ENCODE measurements at places on chromosomes 5 and 9. TPM values are rescaled to one million over a fixed set of nuclear protein-coding genes. Genes with fewer than 3 reads are reported as not detected.

DNA sequence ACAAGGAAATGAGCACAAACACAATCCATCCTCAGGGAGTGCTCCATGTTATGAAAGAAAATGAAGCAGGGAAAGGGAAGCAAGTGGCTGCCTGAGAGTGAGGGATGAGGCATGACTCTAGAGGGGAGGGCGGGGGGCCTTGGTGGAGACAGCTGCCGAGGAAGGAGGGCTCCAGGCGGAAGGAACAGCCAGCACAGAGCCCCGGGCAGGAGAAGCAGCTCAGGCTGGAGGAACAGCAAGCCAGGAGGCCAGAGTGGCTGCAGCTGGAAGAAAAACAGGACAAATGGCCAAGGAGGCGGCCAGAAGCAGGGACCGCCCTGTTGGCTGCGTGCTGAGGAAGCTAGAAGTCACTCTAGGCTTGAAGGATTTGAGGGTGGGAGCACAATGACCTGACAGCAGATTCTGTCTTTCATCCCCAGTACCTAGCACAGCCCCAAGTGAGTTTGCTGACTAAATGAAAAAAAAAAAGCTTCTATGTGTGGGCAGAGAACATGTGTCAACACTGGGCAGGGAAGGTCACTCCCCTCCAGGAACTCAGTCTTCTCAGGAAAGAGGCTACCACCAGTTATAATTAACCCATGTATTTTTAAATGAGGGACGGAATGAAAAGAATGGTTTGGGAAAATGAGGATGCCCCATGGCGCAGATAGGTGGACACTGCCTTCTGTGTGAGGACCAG lies 142.8 kb downstream of the DCP2 start:
- H3K36me3 ChIP-seq = no peaks in the 10 kb centered on the region
- no peaks in the 10 kb centered on the region for H3K4me1 ChIP-seq
- H3K27me3 ChIP-seq = no peaks in the 10 kb centered on the region
- H3K4me3 ChIP-seq = no peak overlapping the region

Gene SELENOP
- total RNA-seq = not detected

DNA sequence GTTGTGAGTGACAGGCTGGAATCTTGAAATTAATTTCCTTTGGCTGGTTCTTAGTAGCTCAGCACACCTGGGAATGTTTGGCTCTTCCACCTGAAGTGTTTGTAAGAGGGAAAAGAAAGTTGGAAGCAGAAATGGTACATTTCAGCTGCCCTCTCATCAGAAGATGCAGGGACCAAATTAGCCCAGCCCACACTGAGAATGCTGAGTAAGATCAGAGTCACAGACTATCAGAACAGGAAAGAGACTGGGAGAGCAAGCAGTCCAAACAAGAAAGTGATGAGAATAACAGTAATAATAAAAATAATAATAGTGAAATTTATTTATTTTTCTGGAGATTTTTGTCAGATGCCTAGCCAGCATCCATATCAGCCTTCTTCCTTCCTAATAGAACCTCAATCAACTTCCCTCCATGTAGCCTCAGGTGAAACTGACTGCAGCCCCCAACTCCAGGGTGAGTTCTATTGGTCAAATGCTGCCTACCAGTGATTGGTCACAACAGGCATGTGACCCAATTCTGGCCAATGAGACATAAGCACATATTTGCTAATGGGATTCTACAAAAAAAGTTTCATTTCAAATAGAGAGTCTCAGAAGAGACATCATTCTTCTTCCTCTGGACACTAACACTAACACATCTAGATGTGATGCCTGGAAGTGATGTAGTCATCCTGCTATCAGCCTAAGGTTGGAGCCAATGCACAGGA lies 31.2 kb upstream of the ADRA1B start:
- H3K27ac ChIP-seq = no peak overlapping the region
- DNase-seq = no peak
- no peak overlapping the region for H3K4me3 ChIP-seq
- H3K4me1 ChIP-seq = peaks cover 21% of the 10 kb centered on the region

Gene IL7R
- total RNA-seq = 86.6 TPM

Gene SPINK13
- total RNA-seq = not detected

GRCh38 chr9:84141741-84142370 lies 161.3 kb downstream of the RMI1 start:
- H3K27ac ChIP-seq = no peak overlapping the region
- 0 out of 2 replicates have a peak, but pooled peaks cover 6% of the 10 kb centered on the region for H3K27me3 ChIP-seq
- H3K4me3 ChIP-seq = no peak overlapping the region
- H3K36me3 ChIP-seq = no peaks in the 10 kb centered on the region
- no peak for DNase-seq
- H3K4me1 ChIP-seq = peaks cover 21% of the 10 kb centered on the region

- DNase-seq = no peak
- no peaks in the 10 kb centered on the region for H3K27me3 ChIP-seq
- H3K4me1 ChIP-seq = peaks cover 7% of the 10 kb centered on the region
- H3K27ac ChIP-seq = no peak overlapping the region
Observed at GRCh38 chr9:128153060-128153946, 4.0 kb downstream of the LCN2 start.

GRCh38 chr9:114276908-114277821 lies 45.7 kb upstream of the ORM1 start:
- peak; percentile 89 for DNase-seq
- peak overlapping the region; percentile 75 for H3K27ac ChIP-seq
- no peak overlapping the region for H3K4me3 ChIP-seq
- H3K36me3 ChIP-seq = no peaks in the 10 kb centered on the region

DNA sequence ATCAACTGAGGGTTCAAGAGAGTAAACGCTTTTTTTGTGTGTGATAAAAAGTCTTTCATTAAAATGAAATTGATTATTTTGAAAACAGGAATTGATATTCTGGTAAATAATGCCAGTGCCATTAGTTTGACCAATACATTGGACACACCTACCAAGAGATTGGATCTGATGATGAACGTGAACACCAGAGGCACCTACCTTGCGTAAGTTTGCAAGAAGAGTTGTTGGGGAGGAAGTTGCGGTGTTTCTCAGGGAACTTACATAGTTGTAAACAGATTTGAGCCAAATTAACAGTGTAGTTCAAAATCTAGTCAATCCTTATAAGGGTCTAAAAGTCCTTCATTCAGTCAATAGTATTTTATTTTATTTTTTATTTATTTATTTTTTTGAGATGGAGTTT lies 28.9 kb downstream of the HSDL2 start:
- no peak for DNase-seq
- H3K4me1 ChIP-seq = no peaks in the 10 kb centered on the region
- H3K36me3 ChIP-seq = peaks cover 18% of the 10 kb centered on the region
- no peak overlapping the region for H3K4me3 ChIP-seq
- H3K27ac ChIP-seq = no peak overlapping the region

DNA sequence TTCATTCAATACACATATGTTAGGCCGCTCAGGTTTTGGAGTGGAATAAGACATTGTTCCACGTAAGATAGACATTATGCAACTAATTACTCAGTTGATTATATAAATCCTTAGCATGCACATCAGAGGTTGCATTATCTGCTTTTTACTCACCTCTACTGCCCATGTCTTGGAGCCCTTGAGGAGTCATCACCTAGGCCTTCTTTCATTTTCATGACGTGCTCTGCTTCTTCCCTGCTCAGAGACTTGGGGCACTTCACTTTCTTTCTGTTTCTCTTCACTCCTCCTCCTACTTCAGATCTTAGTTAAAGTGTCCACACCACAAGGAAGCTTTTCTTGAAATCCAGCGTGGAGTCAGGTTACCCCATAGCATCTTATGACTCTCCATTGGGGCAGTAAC lies 241.1 kb downstream of the TLR4 start:
- H3K36me3 ChIP-seq = no peaks in the 10 kb centered on the region
- no peak overlapping the region for H3K4me3 ChIP-seq
- H3K4me1 ChIP-seq = no peaks in the 10 kb centered on the region

DNA sequence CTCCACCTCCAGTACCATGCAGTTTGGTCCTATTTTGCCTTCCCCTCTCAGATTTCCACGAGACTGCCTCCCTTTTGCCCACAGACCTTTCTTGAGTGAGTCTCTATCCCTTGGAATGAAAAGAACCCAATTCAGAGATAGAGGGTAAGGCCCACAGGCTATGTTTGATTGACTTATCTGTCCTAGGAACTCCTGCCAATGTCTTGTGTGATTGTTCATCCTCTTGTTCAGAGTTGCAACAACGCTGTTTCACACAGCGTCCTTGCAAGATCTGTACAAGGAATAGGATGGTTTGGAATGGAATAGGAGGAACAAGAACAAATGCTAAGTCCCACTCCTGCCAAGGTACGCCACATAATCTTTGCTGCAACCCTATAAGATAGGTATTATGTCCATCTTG lies 142.2 kb upstream of the ABCA1 start:
- no peak for DNase-seq
- no peak overlapping the region for H3K4me3 ChIP-seq
- no peaks in the 10 kb centered on the region for H3K36me3 ChIP-seq

- H3K27me3 ChIP-seq = no peaks in the 10 kb centered on the region
- peak; percentile 82 for DNase-seq
- H3K4me1 ChIP-seq = peaks cover 60% of the 10 kb centered on the region
- no peak overlapping the region for H3K4me3 ChIP-seq
- no peaks in the 10 kb centered on the region for H3K36me3 ChIP-seq
Observed at GRCh38 chr9:96062031-96062430, 186.5 kb downstream of the ERCC6L2 start.

DNA sequence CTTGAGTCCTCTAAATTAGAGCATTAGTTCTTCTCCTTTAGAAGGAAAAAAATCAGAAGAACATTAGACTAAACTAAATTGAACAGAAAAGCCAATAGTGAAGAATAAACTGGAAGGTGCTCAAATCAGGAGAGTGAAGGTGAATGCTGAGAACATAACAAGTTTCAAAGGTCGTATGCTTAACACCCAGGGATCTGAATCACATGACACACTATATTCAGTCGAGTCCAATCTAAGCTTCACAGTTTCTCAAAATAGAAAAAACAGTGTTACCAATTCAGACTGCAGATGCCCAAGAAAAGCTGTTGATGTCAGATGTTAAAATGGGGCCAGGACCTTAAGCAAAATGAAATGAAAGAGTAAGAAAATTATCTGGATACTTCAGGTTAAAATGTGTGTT lies 614.5 kb downstream of the EFNA5 start:
- H3K36me3 ChIP-seq = no peaks in the 10 kb centered on the region
- no peak for DNase-seq
- H3K4me1 ChIP-seq = no peaks in the 10 kb centered on the region
- H3K27ac ChIP-seq = no peak overlapping the region
- H3K27me3 ChIP-seq = no peaks in the 10 kb centered on the region

DNA sequence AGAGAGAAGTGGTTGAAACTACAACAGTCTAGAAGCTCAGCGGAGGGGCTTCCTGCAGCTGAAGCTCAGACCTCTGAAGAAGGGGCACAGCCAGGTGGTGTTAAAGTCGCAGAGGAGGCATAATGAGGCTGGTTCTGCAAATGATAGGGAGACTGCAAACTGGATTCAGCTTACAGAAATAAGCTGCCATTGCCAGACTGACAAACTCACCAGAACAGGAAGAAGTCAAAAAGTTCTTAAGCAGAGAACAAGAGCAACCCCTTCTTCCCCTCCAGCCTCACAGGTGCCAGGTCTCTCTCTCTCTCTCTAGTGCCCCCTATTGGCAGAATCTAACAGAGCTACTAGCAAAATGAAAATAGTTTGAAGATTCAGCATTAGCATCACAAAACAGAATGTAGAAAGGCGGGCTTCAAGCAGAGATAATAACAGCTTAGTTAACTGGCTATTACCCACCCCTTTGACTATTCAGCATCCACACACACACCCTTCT lies 76.7 kb downstream of the GRAMD2B start:
- H3K27ac ChIP-seq = no peak overlapping the region
- H3K4me3 ChIP-seq = no peak overlapping the region
- H3K27me3 ChIP-seq = no peaks in the 10 kb centered on the region
- no peaks in the 10 kb centered on the region for H3K36me3 ChIP-seq
- peak; percentile 37 for DNase-seq

DNA sequence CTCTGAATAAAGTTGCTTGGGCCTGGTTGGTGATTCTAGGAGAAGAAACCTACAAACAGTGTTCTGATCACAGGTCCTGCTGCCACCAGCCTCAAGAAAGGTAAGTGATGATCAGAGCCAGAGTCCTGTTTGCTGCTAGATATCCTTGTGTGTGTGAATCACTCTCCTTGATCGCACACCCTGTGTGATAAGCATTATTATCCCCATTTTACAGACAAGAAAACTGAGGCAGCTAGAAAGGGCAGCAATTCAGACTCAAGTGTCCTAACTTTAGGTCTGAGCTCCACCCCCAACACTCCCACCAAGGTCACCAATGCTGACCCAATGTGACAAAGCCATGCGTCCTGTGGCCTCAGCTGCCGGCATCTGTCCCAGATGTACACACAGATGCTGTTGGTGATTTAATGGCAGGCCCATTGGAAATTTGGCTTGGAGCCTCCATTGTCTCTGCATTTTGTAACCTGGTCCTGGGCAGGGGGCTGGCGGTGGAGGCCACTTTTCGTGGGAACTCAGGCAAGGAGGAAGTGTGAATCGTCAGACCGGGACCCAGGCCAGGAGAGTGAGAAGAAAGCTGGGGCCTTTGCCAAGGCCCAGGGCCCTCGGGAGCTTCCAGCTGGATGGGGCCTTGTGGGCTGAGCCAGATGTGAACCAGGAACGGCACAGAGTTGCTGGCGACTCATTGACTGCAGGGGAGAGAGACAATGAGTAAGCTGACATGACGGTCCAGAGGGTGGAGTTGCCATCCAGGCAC lies 29.8 kb upstream of the GGTA1 start:
- no peaks in the 10 kb centered on the region for H3K36me3 ChIP-seq
- no peak overlapping the region for H3K27ac ChIP-seq
- peak; percentile 4 for DNase-seq
- H3K4me3 ChIP-seq = no peak overlapping the region
- H3K4me1 ChIP-seq = no peaks in the 10 kb centered on the region
- H3K27me3 ChIP-seq = no peaks in the 10 kb centered on the region

DNA sequence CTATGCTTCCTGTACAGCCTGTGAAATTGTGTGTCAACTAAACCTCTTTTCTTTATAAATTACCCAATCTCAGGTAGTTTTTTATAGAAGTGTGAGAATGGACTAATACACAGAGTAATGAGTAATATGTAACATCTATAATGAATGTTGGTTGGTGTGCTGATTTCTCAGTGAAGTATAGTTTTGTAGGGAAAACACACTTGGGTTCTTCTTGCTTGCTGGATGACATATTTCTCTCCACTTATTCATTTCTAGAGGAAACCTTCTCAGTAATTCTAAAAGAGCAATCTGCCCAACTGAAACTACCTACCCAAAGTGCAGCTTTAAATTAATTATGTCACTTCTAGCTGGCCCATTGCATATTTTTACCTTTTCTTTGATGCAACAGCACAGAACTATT lies 81.1 kb upstream of the RORB start:
- H3K36me3 ChIP-seq = no peaks in the 10 kb centered on the region
- H3K4me3 ChIP-seq = no peak overlapping the region
- H3K27ac ChIP-seq = no peak overlapping the region
- no peaks in the 10 kb centered on the region for H3K27me3 ChIP-seq

Gene CCDC152
- not detected for total RNA-seq

Data from SJSA1 (cell line).